ENCODE measurements at places on chromosomes 13 and 19. TPM values are rescaled to one million over a fixed set of nuclear protein-coding genes. Genes with fewer than 3 reads are reported as not detected.

Gene FCHO1
- total RNA-seq: 16.6 TPM

Gene SIGLEC6
- total RNA-seq: not detected

Gene EHD2
- total RNA-seq: not detected

Gene ZNF570
- total RNA-seq: 6.8 TPM

DNA sequence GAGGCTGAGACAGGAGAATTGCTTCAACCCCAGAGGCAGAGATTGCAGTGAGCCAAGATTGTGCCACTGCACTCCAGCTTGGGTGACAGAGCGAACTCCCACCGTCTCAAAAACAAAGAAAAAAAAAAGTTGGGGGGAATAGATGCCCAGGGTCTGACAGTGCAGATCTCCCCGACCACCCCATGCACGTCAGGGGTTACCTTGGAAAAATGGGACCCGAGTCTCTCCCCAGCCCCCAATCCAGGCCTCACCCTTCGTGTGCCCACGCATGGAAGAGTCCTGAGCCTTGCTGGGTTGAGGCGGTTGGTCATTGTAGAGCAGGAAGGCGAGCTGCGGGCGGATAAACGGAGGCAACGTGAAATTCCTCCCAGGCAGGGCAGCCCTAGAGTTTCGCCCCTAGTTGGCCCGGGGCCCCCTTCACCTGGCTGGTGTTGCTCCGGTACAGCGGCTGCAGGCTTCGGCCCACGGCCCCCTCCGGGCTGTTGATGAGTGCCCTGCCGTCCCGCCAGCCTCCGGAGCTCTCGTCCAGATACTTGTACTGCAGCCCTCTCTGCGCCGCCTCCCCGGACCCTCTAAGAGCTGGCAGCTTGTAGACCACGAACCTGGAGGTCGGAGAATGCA is 588 bp downstream of the DNASE2 start:
- peak; percentile 66 for DNase-seq

GRCh38 chr19:18194554-18195238 is 1.7 kb downstream of the MPV17L2 start:
- DNase-seq: peak; percentile 80

DNA sequence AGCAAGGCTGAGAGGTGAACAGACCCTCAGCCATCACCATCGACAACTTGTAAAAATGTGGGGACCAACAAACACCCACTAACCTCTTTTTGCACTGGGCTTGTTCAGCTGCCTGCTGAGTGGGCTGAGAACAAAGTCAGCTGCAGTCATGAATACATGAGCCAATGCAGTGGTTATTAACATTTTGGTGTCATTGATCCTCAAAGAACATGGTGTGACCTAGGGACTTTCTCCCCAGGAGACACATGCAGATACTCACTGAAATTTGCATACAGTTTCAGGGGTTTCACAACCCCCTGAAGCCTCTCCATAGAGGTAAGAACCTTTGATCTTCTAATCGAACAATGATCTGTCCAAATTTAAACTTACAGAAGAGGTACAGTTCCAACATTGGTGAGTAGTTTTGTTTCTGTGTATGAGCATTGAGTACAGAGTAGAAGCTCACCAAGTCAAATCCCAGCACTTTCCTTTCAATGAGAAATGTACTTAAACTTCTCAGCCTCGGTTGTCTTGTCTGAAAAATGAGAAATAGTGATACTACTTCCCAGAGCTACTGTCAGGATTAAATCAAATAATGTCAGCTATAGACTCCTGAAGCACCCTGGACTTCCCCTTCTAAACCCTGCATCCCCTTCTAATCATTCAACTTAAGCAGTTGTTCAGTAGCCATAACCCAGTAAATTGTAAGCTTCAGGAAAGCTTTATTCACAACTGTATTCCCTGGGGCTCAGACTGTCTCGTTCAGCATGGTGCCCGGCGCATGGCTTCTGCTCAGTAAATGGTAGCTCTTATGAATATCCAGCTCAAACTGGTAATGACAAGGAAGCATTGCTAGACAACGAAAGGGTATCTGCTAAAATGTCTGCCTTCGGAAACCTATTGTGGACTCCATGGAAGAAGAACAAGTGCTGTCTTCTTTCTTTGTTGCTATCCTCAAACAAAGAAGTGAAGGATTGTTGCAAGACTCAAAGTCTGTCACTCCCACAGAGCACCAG is 148.7 kb downstream of the FOXO1 start:
- DNase-seq: no peak

Gene IGSF23
- total RNA-seq: not detected

Gene PRMT1
- total RNA-seq: 522 TPM

DNA sequence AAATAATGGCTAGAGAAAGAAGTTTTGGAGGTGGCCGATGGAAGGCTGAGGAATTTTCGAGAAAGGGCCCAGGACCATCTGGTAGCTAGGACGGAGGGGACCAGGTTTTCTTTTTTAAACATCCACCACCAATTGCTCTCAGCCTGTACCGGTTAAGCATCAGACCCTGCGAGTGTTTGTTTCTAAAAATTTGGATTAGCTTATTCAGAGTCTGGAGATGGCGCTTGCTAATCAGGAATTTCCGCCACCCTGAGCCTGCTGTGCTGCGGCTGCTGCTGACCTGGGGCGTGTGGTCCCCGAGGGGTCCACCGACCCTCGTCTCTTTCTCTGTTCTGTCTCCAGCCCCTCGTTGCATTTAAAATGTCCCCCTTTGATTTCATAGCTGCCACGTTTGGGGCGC is 2.0 kb downstream of the UHRF1 start:
- DNase-seq: no peak

GRCh38 chr13:84946192-84946591 is 853.0 kb downstream of the SLITRK6 start:
- peak; percentile 52 for DNase-seq

- no peak for DNase-seq
Observed at GRCh38 chr13:76889254-76889653, 3.0 kb upstream of the KCTD12 start.

DNA sequence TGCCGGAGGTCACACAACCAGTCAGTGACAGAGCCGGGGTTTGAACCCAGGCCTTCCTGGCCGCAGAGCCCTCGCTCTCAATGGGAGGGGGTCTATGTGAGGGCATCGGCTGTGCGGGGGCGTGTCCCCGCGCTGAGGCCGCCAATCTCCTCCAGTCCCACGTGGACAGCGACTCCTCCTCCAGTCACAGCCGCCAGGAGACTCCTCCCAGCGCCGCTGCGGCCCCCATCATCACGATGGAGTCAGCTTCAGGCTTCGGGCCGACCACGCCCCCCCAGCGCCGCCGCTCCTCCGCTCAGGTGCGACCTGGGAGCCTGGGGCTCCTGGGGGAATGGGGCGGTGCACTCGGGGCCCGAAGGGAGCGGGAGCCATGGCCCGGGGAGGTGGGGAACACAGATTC is 6.0 kb downstream of the SPRED3 start:
- no peak for DNase-seq

GRCh38 chr13:64855506-64855905 is 2374.6 kb downstream of the PCDH9 start:
- DNase-seq: no peak

Gene DKKL1
- not detected for total RNA-seq

DNA sequence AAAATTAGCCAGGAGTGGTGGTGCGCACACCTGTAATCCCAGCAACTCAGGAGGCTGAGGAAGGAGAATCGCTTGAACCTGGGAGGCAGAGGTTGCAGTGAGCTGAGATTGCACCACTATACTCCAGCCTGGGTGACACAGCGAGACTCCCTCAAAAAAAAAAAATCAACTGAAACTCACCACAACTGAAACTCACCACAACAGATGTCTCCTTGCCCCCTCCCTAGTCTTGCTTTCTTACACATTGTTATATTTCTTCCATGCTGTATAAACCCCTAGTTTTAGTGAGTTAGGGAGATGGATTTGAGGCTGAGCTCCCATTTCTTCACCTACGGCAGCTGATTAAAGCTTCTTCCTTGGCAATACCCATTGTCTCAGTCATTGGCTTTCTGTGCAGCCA is 3.3 kb downstream of the ZIM3 start:
- no peak for DNase-seq

GRCh38 chr19:2392366-2392765 is 32.3 kb downstream of the TMPRSS9 start:
- no peak for DNase-seq

DNA sequence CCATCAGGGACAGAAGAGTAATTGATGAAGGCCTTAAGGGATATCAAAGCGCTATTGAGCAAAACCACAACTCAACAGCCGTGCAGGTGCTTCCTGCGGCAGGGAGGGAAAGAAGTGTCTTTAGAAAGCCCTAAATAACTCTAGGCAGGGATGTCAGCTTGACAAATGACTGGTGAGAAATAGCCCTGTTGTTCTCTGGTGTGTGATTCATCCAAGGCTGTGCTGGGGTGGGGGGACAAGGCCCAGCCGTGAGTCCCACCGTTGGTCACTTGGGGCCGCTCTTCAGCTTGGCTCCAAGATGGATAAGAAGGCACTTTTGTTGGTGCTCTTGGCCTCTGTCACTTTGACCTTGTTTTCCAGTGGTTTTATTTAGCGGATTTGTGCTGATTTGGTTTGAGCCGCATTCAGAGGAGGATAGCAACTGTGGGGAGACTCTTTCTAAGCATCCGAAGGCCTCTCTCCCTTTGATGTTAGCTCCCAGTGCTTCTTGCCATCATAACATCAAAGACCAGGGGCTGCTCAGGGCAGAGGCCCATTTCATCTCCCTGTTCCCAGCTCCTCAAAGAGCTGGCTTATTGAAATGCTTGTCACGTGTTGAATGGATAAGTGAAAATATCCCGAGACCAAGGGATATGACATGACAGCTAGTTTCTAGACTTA is 130.3 kb upstream of the SERP2 start:
- peak; percentile 71 for DNase-seq

Gene ARRDC2
- total RNA-seq: 12.3 TPM

- no peak for DNase-seq
Observed at GRCh38 chr13:48159826-48160225, 64.9 kb upstream of the MED4 start.

DNA sequence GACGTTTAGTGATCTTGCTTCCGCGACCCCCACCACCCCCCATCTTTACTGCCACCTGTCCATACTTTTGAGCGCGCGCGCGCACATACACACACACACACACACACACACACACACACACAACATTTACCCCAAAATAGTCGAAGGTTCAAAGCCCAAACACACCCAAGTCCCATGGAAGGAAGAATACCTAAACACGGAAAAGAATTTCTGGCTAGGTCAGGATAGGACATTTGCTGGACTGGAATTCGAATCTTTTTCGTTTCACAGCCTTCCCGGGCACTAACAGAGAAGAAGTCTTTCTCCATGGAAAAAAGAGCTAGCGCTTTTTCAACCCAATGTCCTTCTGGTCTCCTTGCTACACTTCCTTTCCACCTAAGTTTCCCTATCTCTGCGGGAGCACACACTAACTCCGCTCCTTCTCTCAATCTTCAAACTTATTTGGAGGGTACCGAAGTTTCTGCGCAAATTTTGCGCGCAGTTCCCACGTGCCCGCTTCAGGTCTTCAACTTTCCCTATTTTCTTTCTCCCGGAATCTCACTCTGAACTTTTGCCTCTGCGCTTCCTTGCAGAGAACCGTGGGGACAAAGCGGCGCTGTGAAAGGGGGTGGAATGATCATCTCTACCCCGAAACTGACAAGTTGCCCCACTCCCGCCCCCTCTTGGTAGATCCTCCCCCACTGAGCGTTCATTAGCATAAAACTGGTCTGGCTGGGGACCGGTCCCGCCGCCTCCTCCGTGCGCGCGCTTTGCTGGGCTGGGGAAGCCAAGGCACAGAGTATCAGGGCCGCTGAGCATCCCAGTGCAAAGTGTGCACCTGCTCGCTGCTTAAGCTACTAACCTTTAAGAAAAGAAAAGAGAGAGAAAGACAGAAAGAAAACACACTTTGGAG is 2.7 kb downstream of the DACH1 start:
- no peak for DNase-seq
